C1 segment of cervical spinal cord (tissue), 14 donors: ENCODE measurements at places on chromosomes 3 and 15.

GRCh38 chr3:60424034-60424433 lies 827.2 kb downstream of the FHIT start:
- DNase-seq: no peak

DNA sequence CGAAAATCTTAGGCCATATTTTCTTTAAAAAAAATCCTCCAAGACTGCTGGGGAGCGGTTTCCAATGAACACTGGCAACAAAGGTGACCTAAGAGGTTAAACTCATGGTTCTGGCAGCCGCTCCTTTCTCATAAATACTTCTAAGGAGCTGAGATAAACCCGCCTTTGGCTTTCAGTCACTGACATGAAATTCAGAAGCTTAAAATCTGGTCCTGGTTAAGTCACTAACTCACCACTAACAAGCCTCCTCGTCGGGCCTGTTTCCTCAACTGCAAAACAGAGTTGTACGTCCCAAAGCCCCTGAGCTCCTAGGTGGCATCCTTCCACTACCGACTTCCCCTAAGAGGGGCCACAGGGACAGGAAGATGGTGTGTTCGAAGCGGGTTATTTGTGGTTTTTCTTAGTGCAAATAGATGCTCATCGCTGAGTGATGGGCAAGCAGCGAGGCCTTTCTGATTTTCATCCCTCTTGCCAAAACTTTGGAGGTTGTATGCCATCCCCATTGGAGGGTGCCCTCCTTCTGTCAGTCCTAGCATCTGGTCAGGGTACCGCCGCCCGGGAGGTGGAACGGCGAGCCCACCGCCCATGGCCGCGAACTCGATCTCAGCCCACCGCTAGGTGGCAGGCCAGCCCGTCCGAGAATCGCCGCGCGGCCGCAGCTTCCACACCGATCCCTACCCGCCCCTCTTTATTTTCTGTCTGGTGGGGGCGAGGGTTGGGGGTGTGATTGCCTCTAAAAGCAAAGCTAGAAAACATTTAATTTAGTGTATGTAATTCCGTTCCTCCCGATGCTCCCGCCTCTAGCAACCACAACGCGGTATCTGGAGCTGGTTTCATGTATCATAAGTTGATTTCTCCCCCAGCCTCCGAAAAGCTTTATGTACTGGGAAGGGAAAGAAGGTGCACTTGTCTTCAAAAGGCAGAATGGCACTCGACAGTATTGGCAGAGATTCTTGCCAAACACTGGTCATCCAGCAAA lies 4.6 kb downstream of the BCL6 start:
- peak; percentile 58 for DNase-seq

GRCh38 chr3:71581457-71582035 lies 2.0 kb downstream of the FOXP1 start:
- peak; percentile 48 for DNase-seq

- no peak for DNase-seq
Measured at GRCh38 chr3:72848703-72849081, 447 bp upstream of the SHQ1 start.

- peak; percentile 78 for DNase-seq
Measured at GRCh38 chr3:140942221-140943104, 827 bp downstream of the SLC25A36 start.
